ENCODE measurements at places on chromosomes 3 and 15.
A peak's percentile ranks its signal among the peaks of the same experiment; 100 is the strongest.

DNA sequence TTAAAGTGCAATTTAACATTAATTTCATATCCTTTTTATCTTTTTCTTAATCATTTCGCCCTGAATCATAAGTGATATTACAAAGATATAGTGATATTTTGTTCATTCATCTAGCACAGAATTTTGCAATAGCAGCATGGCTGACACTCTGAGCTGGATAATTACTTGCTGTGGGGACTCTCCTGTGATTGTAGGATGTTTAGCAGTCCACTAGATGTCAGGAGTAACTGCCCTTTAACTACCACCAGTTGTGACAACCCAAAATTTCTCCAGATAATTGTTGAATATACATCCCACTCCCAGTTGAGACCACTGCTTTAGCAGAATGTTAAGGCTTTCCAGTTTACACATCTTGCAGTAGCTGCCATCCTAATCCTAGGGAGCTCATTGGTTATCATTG lies 196.8 kb upstream of the MBNL1 start:
- peak; percentile 66 for DNase-seq

GRCh38 chr3:11199902-11200845 lies 45.9 kb downstream of the HRH1 start:
- no peak for DNase-seq

GRCh38 chr3:32619395-32619794 lies 48.7 kb upstream of the DYNC1LI1 start:
- DNase-seq: no peak

- DNase-seq: no peak
Measured at GRCh38 chr15:88785217-88785616, 18.0 kb upstream of the ACAN start.

DNA sequence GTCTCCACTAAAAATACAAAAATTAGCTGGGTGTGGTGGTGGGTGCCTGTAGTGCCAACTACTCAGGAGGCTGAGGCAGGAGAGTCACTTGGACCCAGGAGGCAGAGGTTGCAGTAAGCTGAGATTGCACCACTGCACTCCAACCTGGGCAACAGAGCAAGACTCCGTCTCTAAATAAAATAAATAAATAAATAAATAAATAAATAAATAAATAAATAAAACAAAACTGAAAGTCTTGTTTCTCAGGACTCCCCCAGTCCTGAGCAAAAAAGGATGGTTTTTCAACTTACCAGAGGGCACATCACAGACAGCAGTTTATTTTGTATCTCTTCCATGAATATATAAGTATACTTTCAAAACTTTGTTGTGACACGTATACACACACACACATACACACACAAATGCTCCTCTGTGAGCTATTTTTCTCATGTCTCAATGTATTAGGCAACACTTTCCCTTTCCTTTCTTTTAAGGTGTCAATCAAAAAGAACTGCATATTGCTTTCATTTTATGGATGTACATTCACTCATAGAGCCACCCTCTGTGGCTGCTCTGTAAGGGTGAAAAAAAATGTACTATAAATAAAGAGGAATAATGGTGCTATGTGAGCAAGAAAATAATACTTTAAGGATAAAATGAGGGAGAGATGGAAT lies 54.8 kb upstream of the MITF start:
- DNase-seq: no peak

DNA sequence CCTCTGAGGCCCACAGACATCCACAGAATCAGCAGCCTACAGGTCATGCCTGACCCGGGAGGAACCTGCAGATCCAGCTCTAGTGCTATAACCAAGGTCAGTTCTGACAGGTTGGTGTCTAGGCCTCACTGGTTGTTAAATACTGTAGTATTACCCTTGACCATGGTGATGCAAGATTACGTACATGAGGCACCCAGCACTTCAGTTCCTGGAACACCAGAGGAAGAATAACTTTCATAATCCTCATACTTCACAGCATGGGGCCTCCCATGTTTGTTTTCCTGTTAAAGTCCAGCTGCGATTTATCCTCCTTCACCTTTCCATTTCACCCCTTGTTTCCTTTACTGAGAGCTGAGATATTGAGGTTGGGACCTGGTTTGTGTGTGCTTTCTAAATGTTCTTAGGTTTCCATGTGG lies 34.4 kb upstream of the GLCE start:
- peak; percentile 46 for DNase-seq

DNA sequence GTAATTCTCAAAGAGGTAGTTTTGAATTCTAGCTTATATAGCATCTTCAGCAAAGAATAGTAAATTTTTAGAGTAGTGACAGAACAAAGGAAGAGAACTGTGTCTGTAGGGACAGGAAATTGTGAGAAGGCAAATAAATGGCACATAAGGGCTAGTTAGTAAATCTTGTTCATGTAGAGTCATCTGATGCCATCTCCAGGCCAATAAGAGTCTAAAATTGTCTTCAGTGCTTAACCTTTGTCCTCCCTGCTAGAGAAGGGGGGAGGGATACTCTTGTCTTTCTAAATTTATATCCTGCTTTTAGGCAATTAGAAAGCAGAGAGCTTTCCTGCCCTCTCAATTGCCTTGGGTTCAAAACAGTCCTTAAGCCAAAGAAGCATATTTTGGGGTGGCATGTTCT lies 87.0 kb upstream of the DNAJC19 start:
- no peak for DNase-seq
